ENCODE measurements at places on chromosomes 2 and 18.

GRCh38 chr2:132462236-132462635 is 45.6 kb downstream of the GPR39 start:
- no peak for DNase-seq

- DNase-seq: no peak
These were observed 1662.1 kb upstream of the NXPH2 start for GRCh38 chr2:140442319-140442718.

- DNase-seq: no peak
These were observed 110.3 kb upstream of the ST6GAL2 start for GRCh38 chr2:106996171-106996769.

- no peak for DNase-seq
These were observed 23.5 kb downstream of the RPL31 start for GRCh38 chr2:101025561-101025960.

- no peak for DNase-seq
These were observed 37.0 kb downstream of the PPP4R1 start for GRCh38 chr18:9577361-9577760.

DNA sequence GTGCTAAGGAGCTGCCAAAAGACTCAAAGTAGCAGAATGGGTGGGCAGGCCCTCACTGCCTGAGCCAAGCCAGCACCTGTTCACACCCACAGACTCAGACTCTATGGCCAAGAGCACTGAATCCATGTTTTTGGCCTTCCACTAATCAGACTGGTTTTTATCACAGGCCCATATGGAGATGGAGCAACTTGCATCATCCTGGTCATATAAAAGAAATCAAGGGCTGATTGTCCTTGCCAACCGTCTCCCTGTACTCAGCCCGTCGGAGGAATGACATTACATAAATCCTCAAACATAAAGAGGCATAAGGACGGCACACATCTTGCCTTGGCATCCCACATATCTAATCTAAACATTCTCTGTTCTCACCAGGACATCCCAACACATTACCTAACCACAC is 66.7 kb downstream of the MARCHF4 start:
- no peak for DNase-seq

DNA sequence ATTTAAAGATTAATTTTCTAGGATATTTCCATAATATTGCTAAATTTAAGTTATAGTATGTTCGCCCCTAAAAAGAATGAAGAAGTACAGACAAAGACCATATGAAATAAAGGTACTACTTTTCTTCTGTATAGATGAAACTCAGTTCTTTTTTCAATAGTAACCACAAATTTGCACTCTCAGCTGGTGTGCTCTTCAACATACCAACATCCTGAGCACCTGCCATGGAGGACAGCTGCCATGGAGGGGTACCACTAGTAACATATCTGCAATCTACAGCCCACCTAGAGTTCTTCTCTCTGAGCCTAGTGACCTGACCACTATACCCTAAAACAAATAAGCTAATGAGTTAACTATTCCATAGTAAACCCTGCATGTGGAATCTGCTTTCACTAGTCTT is 36.8 kb upstream of the ERCC3 start:
- no peak for DNase-seq

- DNase-seq: peak; percentile 44
These were observed 200.4 kb downstream of the INO80D start for GRCh38 chr2:205885492-205886099.

DNA sequence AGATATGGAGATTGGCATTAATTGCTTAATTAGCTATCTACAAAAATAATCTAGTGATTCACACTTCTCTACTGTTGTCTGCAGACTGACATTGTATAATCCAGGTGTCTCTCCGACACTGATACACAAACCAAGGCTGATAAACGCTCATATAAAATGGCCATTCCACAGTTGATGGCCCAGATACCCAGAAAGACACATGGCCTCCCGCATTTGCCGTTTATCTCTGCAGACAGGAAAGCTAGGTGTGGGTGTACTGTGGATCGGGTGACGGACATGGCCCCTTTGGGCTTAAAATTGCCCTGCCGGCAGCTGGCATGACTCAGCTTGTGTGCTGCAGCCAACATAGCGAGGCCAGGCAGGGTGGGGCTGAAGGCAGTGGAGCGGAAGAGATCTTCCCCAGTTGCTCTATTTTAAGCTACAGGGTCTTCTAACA is 18.5 kb downstream of the PMAIP1 start:
- DNase-seq: peak; percentile 28

- no peak for DNase-seq
These were observed 3.7 kb downstream of the BCL2 start for GRCh38 chr18:63315876-63316275.

Data from DND-41 (cell line).